Stimulated activated naive CD8-positive, alpha-beta T cell treated with anti-CD3 and anti-CD28 coated beads, Interleukin-15, Interleukin-2, amounts not matched to agents 100 U/mL and 50 U/mL, for 24 hours (primary cell): ENCODE measurements at places on chromosomes 7 and 10.

DNA sequence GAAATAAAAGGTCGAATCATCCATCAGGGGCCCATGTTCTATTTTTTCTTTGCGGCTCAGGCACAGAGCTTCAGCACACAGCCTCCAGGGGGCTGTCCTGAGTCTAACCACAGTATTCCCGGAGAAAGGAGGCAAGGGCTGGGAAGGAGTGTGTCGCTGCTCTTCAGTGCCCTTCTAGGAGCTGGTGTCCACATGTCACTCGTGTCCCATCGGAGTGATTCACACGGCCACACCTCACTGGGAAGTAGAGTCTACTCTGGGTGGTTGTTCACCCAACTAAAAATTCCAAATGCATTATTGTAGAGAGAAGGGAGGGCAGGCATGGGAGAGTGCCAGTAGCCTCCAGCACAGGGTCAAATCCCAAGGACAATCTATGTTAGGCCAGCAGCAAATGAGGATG is 114.8 kb upstream of the LANCL2 start:
- no peak for DNase-seq

DNA sequence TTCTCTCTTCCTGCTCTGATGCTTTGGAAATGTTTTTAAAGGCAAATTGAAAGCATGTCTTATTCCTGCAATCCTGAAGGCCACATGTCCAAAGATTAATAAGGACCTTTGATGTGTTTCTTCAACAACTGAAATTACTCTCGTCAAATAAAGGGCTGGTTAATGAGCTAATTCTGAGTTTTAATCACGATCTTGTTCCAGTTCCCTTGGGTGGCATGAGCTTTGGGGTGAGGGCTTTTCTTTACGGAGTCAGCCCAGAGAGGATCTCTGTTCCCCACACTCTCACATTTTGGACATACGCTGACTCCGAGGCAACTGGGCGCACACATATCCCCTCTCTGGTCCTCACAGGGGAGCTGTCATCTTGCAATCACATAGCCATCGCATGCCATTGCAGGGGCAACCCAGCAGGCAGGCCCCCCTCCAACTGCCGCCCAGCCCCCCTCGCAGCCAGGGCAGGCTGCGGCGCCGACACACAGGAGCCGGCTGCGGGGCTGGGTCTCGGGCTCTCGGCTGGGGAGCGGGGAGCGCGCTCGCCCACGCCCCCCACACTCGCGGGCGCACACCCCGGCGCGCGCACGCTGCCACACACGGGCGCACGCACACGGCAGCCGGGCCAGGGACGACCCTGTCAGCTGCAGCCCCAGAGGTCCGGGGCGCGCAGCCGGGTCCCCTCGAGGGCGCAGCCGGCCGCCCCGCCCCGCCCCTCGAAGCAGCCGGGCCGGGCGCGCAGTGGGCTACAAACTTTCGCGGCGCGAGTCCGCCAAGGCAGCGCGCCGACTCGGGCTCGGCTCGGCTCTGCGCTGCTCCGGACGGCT is at the start of gene GDF10:
TSS of gene GDF10 (plus strand) at position 587 of the 818 bp plus-strand sequence. CDS start 455 bp downstream, outside the sequence.
- peak; percentile 34 for DNase-seq

DNA sequence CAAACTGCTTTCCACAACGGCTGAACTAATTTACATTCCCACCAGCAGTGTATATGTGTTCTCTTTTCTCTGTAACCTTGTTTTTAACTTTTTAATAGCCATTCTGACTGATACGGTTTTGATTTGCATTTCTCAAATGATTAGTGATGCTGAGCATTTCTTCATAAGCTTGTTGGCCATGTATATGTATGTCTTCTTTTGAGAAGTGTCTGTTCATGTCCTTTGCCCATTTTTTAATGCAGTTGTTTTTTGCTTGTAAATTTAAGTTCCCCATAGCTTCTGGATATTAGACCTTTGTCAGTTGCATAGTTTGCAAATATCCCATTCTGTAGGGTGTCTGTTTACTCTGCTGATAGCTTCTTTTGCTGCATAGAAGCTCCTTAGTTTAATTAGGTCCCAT is 6.1 kb downstream of the ZNF786 start:
- DNase-seq = no peak

- DNase-seq = no peak
Observed at GRCh38 chr7:149466364-149466763, 5.5 kb upstream of the ZNF777 start.

- DNase-seq = no peak
Observed at GRCh38 chr7:158264881-158265742, 322.5 kb downstream of the PTPRN2 start.
